Mucosa of gallbladder (tissue), 1 donor: ENCODE measurements at places on chromosomes 3 and 15.

- peak; percentile 31 for DNase-seq
These were observed 11.2 kb downstream of the ATP8B4 start for GRCh38 chr15:50107591-50108408.

GRCh38 chr3:133386876-133387275, 13.0 kb upstream of the BFSP2 start:
- no peak for DNase-seq

GRCh38 chr3:197408177-197408957, 110.0 kb upstream of the DLG1 start:
- DNase-seq = no peak

GRCh38 chr15:77659350-77660321, 26.9 kb upstream of the LINGO1 start:
- DNase-seq = peak; percentile 15

GRCh38 chr3:22980346-22980745, 222.8 kb upstream of the UBE2E2 start:
- no peak for DNase-seq

DNA sequence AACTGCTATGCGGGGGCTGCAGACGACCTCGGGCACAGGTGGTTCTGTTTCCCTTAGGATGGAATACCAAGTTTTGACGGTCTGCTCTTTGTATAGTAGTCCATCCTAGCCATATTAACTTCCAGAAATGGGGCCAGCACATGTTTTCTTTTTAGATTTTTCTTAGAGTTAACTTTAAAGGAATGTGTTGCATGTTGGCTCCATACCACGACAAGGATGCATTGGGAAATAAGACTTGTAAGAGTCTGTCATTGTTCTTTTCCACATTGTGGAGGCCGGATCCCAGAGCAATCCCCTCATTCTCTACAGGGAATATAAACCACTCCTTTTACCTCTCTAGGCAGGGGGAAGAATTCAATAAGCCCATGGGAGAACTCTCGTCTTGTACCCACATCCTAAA, 87.1 kb upstream of the PLSCR4 start:
- no peak for DNase-seq

- DNase-seq = no peak
These were observed 76.8 kb upstream of the HRH1 start for GRCh38 chr3:11077466-11077865.

- no peak for DNase-seq
These were observed 67.9 kb downstream of the DCUN1D1 start for GRCh38 chr3:182912474-182912873.

- DNase-seq = no peak
These were observed 70.4 kb upstream of the C15orf39 start for GRCh38 chr15:75131269-75131643.

DNA sequence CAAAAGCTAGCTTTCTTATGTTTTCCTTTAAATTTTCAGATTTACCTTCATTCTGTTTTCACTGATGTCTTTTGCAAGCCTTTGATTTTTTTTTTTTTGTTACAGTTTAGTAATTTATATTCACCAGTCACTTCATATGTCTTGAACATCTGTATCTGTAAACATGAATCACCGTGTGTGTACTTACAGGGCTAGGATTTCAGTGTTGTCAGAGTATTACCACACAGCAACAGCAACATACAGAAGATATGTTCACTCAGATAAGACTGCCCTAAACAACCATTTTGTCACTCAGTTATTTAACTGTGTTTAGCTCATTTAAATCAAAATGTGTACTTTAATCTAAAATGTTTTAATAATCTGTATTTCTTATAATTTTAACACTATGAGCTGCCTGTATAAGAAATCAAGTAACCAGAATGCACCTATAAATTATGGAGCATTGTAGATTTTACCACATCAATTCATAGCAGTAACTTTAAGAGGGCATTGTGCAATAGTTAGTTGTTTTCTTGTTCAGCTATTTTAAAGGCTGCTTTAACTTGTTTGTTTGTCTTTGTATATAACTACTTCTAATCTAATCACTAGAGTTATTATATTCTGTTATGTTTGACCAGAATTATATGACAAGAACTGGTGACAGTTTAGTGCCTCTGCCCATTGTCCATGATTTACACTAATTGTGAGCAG, 50.4 kb downstream of the GHSR start:
- DNase-seq = no peak

- no peak for DNase-seq
These were observed 116.8 kb upstream of the CNTN6 start for GRCh38 chr3:976006-976405.

GRCh38 chr3:197224034-197224444, 74.4 kb downstream of the DLG1 start:
- no peak for DNase-seq

DNA sequence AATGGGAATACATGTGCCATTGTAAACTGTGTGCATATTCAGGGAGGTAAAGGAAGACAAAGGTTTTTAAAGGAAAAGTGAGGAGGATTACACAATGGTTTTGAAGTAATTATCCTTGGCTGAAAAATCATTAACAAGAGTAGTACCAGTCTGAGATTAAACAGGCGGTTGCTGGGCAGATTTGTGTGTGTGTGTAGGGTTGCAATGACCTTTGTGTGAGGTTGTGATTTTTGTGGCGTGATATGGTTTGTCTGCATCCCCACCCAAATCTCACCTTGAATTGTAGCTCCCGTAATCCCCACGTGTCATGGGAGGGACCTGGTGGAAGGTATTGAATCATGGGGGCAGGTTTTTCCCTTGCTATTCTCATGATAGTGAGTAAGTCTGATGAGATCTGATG, 7.0 kb downstream of the DLEC1 start:
- no peak for DNase-seq

GRCh38 chr3:127019449-127019848, 36.5 kb downstream of the PLXNA1 start:
- DNase-seq = no peak

- no peak for DNase-seq
These were observed 29.7 kb downstream of the TCF12 start for GRCh38 chr15:56948000-56948763.

GRCh38 chr3:12750658-12751071, 8.4 kb downstream of the TMEM40 start:
- DNase-seq = no peak

- no peak for DNase-seq
These were observed 12.2 kb upstream of the NCKIPSD start for GRCh38 chr3:48697952-48698351.

GRCh38 chr15:76994496-76994895, 430 bp upstream of the PSTPIP1 start:
- no peak for DNase-seq

- DNase-seq = no peak
These were observed 28.5 kb downstream of the EFCAB12 start for GRCh38 chr3:129399895-129400357.

- DNase-seq = no peak
These were observed 300.0 kb downstream of the IGSF11 start for GRCh38 chr3:118734664-118735063.

- no peak for DNase-seq
These were observed 13.3 kb upstream of the FEM1B start for GRCh38 chr15:68264282-68264681.

DNA sequence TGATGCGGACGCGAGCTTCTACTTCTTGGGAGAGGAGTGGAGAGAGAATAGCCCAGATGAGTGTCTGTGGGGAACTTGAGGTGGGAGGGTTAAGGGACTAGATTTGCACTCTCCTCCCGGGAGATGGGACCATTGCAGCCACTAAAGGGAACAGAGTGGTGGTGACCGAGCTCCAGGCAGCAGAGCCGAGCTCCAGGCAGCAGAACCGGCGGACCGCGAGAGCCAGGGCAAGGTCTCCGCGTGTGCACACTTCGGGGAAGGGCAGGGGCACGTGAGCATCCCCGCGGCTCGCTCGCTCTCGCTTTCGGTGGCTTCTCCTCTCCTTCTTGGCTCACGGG, 1.1 kb downstream of the IGDCC3 start:
- DNase-seq = no peak

- no peak for DNase-seq
These were observed 29.3 kb upstream of the INSYN1 start for GRCh38 chr15:73782344-73782959.

- DNase-seq = no peak
These were observed 20.6 kb upstream of the USP3 start for GRCh38 chr15:63483521-63484371.

DNA sequence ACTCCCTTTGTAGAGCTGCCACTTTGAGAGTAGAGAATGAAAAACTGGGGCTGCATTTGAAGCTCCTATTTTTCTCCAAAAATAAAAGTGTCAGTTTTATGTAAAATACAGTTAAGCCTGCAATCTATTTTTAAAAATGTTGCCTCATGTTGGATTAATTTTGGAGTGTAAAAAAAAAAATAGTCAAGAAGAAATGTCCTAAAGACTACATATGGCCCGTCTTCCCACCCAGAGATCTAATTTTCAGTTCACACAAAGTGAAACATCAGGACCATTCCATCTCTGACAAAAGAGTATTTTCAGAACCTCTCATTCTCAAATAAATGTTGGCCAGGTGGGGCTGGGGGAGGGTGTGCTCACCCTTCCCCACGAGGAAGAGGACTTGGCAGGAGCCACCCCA, 62.7 kb downstream of the HHLA2 start:
- DNase-seq = no peak

GRCh38 chr15:60121845-60122244, 117.7 kb downstream of the FOXB1 start:
- DNase-seq = peak; percentile 31

- DNase-seq = no peak
These were observed 138.9 kb upstream of the SGO1 start for GRCh38 chr3:20324664-20325478.

DNA sequence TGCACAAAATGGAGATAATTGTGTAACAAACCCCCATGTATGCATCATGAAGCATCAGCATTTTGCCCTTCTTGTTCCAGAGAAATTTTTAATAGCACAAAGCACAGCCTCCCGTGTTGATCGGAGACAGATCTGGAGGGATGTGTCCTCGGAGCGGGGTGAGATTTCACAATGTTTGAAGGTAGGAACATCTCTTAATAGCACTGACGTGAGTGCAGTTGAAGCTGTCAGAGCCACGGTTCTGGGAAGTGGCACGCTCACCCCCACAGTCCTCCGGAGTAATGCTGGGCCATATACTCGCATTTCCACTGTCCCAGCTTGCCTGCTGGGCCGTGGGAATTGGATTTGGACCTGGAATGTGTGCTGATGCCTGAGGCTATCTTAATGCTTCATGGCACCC, 24.1 kb downstream of the ARPP21 start:
- DNase-seq = no peak

- no peak for DNase-seq
These were observed 9.5 kb downstream of the GPR87 start for GRCh38 chr3:151307131-151307530.

GRCh38 chr3:39254806-39255449, 24.9 kb downstream of the CX3CR1 start:
- DNase-seq = no peak

DNA sequence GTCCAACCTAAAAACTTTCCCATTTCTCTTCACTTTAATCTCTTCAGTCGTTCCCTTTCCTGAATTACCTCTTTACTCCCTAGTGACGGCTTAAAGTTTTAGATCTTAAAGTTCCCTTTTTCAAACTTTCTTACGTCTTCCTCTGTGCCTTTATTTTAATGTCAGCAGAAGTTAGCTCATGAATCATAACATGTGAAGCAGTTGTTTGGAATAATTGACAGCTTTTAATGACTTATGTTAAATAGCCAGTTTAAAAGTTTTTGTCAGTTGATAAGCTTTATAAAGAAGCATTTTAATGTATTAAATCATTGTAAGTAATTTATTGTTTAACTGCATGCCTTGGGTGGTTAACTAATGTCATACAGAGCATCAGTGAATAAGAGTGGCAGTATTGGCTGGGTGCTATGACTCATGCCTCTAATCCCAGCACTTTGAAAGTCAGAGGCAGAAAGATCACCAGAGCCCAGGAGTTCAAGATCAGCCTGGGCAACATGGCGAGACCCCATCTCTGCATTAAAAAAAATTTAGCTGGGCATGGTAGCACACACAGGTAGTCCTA, 33.9 kb downstream of the PIK3CA start:
- no peak for DNase-seq

DNA sequence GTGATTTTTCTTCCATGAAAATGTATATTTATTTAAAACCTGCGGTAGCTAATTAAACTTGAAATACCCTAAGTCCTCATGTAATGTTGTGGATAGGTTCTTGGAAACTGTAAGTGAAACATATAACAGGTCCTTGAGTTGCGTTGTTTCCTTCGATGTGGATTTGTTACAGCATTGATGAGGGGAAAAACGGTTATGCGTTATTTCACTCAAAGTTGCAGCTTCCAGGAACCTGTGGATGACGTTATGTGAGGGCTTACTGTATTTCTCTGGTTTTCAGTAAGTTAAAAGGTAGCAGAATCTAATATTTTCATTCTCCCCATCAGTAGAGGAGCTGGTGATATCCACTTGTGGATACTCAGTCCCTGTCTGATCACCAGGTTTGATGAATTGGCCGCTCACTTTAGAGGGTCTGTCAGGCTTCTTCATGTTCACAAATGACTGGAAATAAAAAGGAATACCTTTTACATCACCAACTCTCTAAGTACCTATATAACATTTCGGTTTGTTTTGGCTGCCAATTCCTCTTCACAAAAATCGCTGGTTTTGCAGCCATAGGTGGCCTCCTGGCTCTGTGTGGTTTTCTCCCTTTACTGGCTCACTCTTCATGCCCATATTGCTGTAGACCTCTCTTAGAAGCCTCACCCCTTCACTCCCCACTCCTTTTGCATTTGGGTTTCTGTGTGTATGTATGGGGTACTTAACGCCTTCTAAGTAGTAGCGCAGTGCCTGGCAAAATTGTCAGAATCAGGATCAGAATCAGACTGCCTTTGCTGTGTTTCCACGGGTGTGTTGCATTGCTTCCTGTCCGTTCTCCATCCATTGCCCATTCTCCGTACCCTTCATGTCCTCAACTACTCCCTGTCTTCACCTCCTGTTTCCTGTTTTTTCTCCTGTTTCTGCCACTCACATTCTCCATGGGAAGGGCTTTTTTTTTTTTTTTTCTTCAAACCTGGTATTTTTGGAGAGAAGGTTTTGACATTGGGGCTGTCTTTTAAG, 112.6 kb downstream of the FNDC3B start:
- DNase-seq = no peak

- DNase-seq = no peak
These were observed 69.6 kb upstream of the ATP13A3 start for GRCh38 chr3:194556086-194557056.

DNA sequence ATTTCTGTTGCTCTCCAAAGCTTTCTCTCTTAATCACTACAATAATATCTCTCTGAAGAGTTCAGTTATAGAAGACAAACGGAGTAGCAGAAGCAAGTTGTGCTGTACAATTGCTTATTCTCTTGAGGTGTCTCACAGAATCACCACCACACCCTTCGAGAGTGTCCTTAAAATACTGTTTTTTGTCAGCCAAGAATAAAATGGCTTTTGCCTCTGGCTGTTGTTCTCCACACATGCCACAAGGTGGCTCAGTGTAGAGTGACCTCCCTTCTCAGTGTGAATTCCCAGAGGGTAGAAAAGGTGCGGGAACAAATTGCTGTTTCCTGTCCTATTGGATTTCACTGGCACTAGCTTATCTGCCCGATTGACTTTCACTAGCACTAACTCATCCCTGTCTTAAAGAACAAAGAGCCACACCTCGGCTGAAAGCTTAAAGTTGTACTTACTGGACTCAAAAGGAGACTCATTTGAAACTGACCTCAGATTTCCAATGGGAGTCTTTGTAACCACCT, 134.2 kb upstream of the SATB1 start:
- peak; percentile 29 for DNase-seq

- no peak for DNase-seq
These were observed 46.3 kb downstream of the ZIC4 start for GRCh38 chr3:147360051-147360439.

GRCh38 chr15:85947936-85948335, 131.7 kb upstream of the AGBL1 start:
- DNase-seq = no peak

- DNase-seq = no peak
These were observed 382.8 kb upstream of the CFAP20DC start for GRCh38 chr3:59432665-59433064.
